ENCODE measurements at places on chromosomes 2 and 18.

- peak; percentile 51 for DNase-seq
Measured at GRCh38 chr2:17518212-17519154, at the start of gene RAD51AP2. Gene RAD51AP2 (minus strand): TSS chr2:17518440. CDS start chr2:17518415, 25 bp downstream.

GRCh38 chr2:171792886-171793580, 101.0 kb downstream of the SLC25A12 start:
- DNase-seq = no peak

DNA sequence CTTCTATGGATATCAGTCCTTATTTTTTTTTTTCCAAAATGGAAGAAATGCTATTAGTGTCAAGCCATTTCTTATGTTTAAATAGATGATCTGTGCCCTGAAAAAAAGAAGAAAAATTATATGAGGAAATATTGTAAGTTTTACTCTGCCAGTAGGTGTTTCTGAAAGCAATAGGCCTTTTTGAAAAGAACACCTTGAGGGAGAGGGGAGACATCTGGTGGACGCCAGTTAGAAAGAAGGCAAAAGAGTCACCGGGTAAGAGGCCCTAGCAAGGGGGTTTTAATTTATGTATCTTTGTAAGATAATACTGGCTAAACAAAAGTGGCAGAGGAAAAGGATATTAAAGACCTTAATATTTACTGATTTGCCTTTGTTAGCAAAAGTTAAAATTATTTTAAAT, 56.1 kb downstream of the DYNAP start:
- DNase-seq = no peak

- DNase-seq = no peak
Measured at GRCh38 chr18:27861539-27861938, 315.4 kb downstream of the CDH2 start.

- DNase-seq = peak; percentile 47
Measured at GRCh38 chr2:45330637-45331409, 280.2 kb downstream of the SRBD1 start.

DNA sequence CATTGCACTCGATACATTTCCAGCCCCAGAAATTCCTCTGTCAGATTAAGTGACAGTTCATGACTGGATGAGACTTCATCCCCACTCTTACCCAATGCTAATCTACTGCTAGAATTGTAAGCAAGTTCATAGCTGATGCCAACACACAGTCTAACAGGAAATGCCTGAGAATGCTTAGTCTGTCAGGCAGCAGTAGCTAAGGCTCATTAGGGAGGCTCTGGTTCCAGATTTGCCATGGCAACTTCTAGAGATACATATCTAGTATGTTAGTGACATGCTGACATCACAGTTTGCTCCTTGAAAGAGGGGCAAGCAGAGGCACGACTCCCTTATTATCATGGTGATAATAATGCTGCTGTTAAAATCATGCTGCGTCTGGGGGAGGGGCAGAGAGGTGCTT, 198.4 kb downstream of the RBM43 start:
- DNase-seq = peak; percentile 74
